GDM1 (cell line): ENCODE measurements at places on chromosomes 1 and 21.

DNA sequence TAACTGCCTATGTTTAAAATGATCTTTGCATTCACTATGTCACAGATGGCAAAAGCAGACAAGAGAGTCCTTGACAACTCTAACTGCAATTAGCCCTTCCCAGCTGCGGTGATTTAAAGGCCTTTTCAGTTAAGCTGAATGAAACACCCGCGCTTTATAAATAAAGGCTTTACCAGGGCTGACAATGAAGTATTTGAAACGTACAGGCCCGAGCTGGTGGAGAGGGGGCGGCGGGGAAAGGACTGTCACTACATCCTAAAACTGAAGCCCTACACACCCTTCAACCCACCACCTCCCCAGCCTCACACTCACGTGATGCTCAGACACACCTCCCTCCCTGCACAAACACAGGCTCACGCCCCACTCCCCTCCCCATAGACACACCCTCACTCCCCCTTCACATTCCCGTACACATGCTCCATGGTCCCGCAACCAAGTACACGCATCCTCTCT is 45.5 kb downstream of the GRIK3 start:
- DNase-seq = no peak

- no peak for DNase-seq
These were observed 1092.2 kb downstream of the PLA2G4A start for GRCh38 chr1:187920976-187921375.

GRCh38 chr1:41950820-41951219 is 32.1 kb upstream of the HIVEP3 start:
- no peak for DNase-seq

GRCh38 chr1:83787246-83787998 is 211.5 kb downstream of the TTLL7 start:
- DNase-seq = no peak

GRCh38 chr21:23401278-23401677 is 2206.0 kb downstream of the MRPL39 start:
- DNase-seq = no peak

- DNase-seq = no peak
These were observed 35.2 kb downstream of the RRP1 start for GRCh38 chr21:43824333-43825241.

DNA sequence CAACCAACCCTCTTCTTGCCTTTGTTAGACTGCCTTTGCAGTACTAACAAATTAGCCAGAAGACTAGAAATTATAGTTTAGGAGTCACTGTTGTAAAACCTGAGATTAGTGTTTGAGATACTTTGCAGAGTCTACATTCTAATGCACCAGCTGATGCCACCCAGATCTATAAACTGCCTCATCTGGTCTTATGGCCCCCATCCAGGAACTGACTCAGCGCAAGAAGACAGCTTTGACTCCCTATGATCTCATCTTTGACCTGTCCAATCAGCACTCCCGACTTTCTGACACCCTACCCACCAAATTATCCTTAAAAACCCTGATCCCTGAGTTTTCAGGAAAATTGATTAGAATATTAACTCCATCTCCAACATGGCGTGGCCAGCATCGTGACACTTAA is 334.6 kb downstream of the RGS7 start:
- no peak for DNase-seq

GRCh38 chr21:36747041-36747814 is 48.3 kb downstream of the SIM2 start:
- no peak for DNase-seq

DNA sequence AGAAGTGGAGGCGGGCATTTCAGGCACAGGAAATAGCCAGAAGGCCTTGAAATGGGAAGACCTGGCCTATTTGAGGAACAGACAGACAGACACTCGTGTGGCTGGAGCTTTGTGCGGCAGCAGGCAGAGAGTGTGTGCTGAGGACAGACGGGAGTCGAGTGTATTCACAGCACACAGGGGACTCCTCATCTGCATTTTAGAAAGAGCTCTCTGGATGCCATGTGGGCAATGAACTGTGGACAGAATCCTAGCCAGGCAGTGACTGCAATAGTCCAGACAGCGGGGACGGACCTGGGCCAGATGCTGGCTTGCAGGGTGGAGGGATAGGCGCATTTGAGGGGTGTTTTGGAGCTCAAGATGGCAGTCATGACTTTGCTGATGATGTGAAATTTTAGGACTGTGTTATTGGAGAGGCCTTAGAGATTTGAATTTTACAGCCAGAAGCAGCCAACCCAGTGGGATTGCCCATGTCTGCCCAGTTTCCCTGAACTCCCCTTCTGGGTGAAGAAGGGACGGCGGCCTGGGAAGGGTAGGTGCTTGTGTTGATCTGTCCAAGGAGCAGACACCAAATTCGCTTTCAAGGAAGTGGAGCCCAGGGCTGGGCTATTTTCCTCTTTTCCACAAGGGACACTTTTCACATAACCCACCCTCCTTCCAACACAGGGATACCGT is 43.7 kb downstream of the CHAF1B start:
- DNase-seq = no peak

DNA sequence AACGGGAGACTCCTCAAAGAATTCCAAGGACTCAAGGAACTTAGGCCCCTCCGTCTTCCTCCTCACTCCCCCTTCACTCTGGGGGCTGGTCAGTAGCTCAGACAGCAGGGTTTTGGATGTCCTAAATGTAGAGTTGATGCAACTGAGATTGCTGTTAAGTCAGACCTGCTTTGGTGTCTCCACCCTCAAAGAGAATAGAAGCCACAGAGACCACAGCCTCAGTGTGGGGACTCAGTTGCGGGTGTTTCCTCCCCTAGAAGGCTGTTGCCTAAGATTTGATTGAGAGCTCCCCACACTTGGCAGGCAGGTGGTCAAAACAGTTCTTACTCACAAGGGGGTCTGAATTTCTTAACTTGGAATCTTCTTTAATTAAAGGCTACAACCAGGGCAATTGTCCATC is 7.6 kb downstream of the MAN1C1 start:
- DNase-seq = no peak

GRCh38 chr1:150963321-150964163 is 11.1 kb downstream of the CERS2 start:
- no peak for DNase-seq

DNA sequence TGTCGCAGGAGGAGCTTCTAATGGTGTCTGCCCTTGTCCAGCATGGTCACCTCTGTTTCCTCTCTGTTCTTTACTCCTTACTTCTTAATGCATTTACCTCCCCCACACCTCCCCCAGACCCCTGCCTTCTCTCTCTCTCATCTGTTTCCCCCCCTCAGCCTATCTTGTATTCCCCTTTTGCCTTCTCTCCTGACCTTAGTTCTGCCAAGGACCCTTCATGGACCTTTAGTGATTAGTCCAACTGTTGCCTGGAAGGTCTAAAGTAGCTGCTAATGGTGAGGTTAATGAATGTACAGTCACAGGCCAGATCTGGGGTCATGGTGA is 42.3 kb upstream of the PPP2R5A start:
- no peak for DNase-seq

DNA sequence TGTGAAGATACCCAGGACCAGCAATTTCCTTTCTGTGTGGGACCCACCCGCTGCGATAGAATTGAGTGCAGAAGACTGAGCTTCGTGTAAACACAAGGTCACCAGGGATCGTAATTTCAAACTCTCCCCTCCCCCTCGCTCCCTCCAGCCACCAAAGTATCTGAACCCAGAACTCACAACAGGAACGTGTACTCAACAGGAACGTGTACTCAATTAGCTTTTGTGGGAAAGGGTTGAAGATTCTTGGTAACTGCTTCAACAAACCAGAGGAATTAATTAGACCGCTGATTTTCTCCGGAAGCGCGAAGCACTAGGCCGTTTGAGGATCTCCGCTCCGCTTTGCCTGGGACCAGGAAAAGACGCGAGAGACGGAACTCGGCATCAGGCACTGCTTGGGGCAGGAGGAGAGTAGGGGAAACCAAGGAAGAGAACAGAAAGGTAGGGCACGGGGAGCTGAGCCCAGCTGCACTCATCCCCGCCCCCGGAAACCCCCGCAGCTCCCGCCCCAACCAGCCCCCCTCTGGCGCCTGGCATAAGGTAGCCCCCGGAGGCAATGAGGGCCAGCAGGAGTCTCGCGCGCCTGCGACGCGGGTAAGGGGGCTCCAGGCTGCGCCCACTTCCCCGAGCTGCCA is 453 bp downstream of the DRAM2 start:
- DNase-seq = peak; percentile 30

GRCh38 chr1:22676916-22677583 is 24.0 kb downstream of the C1QB start:
- no peak for DNase-seq

GRCh38 chr1:183884526-183884925 is 79.6 kb downstream of the RGL1 start:
- peak; percentile 10 for DNase-seq

DNA sequence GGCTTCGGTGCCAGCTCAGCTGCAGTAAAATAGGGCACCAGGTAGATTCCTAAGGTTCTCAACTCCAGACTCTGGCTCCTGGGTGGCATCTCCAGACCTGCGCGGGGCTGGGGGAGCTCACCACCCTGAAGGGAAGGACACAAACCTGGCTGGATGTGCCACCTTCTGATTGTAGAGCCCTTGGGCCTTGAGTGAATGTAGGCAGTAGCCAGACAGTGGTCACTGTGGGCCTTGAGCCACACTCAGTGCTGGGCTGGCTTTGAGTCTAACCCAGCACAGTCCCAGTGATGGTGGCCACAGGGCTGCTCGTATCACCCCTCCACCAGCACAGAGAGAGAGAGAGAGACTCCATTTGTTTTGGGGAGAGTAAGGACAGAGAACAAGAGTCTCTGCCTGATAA is 38.0 kb upstream of the SH3GLB1 start:
- DNase-seq = no peak

DNA sequence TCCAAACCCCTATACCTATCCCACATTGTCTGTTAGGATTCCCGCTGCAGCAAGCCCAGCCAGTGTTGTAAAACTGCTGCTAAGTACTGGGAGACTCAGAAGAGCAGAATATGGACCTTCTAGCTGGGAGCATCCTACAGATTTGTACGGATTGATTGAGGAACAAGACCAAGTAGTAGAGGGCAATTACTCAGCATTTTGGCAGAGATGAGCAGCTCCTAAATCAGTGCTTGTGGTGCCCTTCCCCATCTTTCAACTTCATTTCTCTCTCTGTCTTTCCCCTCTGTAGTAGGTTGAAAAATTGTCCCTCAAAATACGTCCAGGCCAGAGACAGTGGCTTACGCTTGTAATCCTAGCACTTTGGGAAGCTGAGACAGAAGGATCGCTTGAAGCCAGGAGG is 37.3 kb upstream of the HTR1D start:
- DNase-seq = no peak

DNA sequence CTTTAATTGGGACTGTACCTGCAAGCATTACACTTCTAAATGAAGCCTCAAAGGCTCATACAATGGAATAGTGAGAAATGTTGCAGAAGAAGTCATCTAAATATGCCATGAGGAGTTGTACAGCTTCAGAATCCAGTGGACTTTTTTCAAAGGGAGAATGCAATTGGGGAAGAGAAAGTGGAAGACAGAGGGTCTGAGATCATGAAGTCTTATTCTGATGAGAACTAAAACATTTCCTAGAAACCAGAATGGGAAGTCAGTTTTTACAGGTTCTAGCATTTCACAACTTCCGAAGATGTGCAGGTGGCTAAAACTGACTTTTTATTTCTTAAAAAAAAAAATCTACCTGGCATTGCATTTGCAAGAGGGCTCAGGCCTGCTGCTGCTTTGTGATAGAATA is 424.4 kb upstream of the RUNX1 start:
- no peak for DNase-seq

- DNase-seq = no peak
These were observed 218.4 kb downstream of the CAMTA1 start for GRCh38 chr1:7003676-7004075.

- no peak for DNase-seq
These were observed 125.5 kb upstream of the PLXNA2 start for GRCh38 chr1:208369658-208370057.

DNA sequence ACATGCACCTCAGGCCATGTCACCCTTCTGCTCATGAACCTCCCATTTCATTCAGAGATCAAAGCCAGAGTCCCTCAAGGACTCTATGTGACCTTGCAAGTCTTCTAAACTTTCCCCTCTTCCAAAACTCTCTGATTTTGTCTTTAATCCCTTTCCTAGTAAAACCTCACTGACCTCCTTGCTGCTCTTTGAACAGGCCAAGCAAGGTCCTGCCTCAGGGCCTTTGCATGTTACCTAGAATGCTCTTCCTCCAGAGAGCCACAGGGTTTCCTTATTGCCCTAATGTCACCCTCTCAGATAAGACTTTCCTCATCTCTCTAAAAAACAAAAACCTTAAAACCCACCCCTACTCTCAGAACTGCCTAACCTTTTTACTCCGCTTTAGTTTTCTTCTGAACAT is 26.6 kb downstream of the IL23R start:
- no peak for DNase-seq

- DNase-seq = no peak
These were observed 35.3 kb upstream of the TENT5B start for GRCh38 chr1:27047914-27048313.

DNA sequence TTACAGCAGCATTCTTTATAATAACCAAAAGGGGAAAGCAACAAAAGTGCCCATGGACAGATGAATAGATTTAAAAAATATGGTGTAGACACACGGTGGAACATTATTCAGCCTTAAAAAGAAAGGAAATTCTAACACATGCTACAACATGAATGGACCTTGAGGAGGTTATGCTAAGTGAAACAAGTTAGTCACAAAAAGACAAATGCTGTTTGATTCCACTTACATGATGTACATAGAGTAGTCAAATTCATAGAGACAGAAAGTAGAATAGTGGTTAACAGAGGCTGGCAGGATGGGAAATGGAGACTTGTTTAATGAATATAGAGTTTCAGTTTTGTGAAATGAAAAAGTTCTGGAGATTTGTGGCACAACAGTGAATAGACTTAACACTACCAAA is 151.4 kb downstream of the CYYR1 start:
- DNase-seq = no peak
